ENCODE measurements at places on chromosomes 4 and X.

- DNase-seq, result no peak
Measured at GRCh38 chr4:1508161-1509160, 102.2 kb upstream of the NKX1-1 start.

GRCh38 chrX:100404851-100405250 lies 5.2 kb downstream of the PCDH19 start:
- no peak for DNase-seq

DNA sequence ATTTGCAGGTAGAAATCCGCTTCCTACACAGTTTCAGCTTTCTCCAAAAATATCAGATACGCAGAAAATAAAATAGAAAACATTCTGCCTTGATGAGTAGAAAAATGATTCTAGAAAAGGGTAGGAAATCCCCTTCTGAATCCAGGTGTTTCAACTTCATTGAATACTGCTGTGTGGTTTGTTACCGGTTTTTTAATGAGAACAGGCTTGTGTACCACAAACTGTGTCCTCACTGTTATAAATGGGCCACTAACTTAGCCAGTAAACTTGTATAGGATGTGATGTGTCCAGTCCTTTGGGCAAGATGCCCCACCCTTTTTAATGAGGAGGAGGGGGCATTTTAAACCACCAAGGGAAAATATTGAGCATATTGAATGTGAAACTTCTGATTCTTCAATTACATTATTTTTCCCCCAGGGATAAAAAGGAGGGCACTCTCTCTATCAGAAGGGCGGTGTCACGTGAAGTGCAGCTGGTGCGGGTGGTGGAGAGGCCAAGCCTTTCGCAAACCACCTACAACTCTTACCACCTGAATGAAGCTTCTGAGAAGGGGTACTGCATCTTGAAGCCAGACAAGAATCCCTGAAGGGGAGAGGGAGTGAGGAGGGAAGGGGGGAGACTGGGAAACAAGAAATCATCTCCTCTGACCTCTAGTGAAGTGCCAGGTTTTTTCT lies 4.5 kb downstream of the CXXC4 start:
- no peak for DNase-seq

GRCh38 chr4:141473952-141474351 lies 162.4 kb upstream of the IL15 start:
- no peak for DNase-seq

DNA sequence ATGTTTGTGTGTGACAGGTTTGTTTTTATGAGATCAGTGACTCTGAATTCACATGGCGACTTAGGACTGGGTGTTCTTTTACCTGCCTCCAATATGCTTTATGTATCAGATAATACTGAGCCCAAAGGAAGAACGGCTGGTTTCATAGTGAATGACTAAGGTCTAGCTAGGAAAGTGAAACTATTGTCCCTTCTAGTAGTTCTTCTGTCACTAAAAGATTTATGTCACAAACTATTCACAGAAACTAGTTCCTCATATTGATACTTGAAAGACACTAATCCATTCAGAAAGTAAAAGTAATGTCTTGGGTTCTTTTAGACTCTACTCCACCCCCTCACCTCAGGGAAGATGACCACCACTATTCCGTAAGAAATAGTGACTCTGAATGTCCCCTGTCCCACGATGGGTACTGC lies 81.7 kb downstream of the EGF start:
- DNase-seq, result no peak

DNA sequence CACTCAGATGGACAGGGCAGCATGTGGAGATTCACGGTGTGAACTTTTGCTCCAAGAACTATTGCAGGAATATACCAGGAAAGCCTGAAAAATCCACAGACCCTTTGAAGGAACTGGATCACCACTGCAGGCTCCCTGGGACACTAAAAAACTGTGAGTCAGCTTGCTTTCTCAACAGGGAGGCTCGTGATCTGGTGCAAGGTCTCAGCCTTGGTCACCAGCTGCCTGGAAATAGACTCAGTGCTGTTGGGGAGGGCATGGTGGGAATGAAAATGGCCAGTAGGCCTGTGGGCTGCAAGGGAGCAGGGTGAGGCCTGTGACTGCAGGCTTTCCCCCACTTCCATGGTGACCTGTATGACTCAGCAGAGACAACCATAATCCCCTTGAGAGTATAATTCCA lies 426.4 kb upstream of the RPS6KA3 start:
- no peak for DNase-seq

DNA sequence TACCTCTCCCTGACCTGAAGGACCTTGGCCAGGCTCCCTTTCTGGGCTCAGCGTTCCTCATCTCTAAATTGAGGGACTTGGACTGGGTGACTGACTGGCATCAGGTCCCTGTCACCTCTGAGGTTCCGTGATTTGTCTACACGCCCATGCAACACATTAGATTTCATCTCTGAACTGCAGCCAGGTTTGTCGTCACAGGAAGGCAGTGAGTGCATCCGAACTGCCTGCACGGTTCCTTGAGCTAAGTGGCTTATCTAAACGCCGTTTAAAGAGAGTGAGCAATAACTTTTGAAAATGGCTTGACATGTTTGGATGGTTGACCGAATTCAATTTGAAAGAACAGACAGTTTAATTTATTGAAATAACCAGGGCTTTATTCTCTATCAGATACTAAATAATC lies 70.1 kb downstream of the PCYT1B start:
- no peak for DNase-seq

DNA sequence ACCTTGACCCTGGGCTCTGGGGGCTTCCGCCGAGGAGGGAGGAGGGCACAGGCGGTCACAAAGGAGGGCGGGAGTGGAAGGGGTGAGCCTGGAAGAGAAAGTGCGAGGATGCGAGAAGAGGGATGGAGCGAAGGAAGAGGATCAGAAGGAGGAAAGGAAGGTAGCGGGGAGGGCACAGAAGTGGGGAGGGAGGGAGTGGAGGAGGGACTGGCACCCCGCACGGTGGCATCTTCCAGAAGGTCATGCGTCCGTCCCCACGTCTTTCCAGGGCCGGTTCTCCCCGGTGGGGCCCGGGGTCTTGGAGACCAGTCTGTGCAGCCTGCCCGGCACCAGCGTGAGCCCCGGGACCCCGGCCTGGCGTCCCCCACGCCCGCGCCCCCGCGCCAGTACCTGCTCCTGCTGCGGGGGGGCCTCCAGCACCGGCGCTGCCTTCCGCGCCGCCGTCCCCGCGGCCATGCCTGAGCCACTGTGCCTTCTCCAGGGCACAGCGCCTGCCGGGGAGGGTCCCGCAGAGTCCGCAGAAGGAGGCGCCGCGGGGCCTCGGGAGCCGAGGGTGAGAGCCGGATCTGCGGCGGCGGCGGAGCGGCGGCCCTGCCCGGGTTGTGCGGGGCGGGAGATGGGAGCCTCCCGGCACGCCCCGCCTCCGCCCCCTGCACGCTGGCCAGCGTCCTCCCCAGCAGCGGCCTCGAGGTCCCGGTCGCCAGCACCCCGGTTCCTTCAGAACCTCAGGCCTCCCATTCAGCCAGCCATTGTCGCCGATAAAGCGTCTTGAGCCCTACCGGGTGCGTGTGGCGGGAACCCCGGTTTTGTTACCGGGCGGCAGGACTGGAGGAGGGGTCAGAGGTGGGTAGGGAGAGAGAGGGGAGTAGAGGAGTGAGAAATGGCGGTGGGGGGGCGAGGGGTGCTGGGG lies at the start of gene RNF175:
RNF175 (minus strand) TSS at position 618 of the 910 bp plus-strand sequence; CDS start at position 456, 162 bp downstream.
- DNase-seq, result no peak

DNA sequence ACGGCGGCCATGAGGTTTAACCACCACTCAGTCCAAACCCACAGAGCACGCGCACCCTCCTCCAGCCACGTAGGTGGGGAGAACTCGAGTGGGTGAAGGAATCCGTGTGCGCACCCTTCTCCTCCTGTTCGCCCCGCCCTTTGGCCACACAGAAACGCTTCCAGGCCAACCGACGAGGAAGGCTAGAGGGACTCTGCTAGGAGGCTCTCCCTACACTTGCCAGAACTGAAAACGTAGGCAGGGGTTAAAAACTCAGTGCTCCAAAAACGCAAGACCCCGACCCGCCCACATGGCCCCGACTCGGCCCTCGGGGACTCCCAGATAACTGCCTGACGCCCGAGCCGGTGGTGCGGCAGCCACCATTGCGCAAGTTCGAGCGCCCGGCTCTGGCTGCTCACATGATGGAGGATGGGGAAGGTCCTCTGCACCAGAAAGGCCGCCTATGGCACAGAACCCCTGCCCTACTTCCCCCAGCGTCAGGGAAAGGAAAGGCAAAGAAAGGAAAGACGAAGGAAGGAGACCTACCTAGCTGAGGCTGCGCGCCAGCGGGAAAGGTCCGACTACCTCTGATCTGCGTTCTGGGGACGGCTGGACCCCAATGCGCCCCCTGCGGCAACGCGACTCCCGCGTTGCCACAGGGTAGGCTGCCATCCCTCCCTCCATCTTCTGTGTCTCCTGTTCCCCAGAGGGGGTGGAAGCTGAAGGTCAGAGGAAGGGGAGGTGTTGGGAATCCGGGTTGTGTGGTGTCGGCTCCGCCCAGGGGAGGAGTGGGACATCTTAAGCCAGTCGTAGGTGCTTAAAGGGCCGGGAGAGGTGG lies 201.9 kb upstream of the AGTR2 start:
- peak; percentile 78 for DNase-seq

Measured in NCI-H774 (cell line).